ENCODE measurements at places on chromosomes 11 and 22. TPM values are rescaled to one million over a fixed set of nuclear protein-coding genes. Genes with fewer than 3 reads are reported as not detected.

The KRTAP5-11 gene
- not detected for total RNA-seq

The LARGE1 gene
- 3.7 TPM for total RNA-seq

The APOA4 gene
- not detected for total RNA-seq

The ANGPTL5 gene
- total RNA-seq: 0.09 TPM

The MDK gene
- 18.5 TPM for total RNA-seq

The STX3 gene
- 27.2 TPM for total RNA-seq

Measured in A549 treated with GW870086 at 1 μM for 4 hours (cell line).